HCT116 (cell line): ENCODE measurements at places on chromosomes 2 and 18. TPM values are rescaled to one million over a fixed set of nuclear protein-coding genes. Genes with fewer than 3 reads are reported as not detected.

- DNase-seq, result no peak
Measured at GRCh38 chr2:49753344-49753985, 599.1 kb upstream of the FSHR start.

Gene NTSR2
- not detected for total RNA-seq

DNA sequence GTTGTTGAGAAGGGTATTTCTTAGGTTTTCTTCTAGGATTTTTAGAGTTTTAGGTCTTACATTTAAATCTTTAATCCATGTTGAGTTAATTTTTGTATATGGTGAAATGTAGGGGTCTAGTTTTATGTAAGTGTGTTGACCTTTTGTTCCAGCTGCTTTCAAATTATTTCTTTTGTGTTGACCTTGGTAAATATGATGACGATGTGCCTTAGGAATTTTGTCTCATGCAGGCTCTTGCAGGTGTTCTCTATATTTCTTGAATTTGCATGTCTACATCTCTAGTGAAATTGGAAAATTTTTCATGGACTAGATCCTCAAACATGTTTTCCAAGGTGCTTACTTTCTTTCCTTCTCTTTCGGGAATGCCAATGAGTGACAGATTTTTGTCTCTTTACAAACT, 1609.3 kb upstream of the ZEB2 start:
- DNase-seq, result no peak

GRCh38 chr2:74094291-74094690, 53.4 kb downstream of the BOLA3 start:
- DNase-seq, result no peak

GRCh38 chr18:3966642-3967358, 488.3 kb downstream of the DLGAP1 start:
- no peak for DNase-seq

Gene KIAA1328
- total RNA-seq, result 5.2 TPM

Gene DNER
- total RNA-seq, result 2.9 TPM
